ENCODE measurements at places on chromosomes 16 and 17.

GRCh38 chr16:17339764-17340541 is 130.8 kb downstream of the XYLT1 start:
- no peak for DNase-seq

DNA sequence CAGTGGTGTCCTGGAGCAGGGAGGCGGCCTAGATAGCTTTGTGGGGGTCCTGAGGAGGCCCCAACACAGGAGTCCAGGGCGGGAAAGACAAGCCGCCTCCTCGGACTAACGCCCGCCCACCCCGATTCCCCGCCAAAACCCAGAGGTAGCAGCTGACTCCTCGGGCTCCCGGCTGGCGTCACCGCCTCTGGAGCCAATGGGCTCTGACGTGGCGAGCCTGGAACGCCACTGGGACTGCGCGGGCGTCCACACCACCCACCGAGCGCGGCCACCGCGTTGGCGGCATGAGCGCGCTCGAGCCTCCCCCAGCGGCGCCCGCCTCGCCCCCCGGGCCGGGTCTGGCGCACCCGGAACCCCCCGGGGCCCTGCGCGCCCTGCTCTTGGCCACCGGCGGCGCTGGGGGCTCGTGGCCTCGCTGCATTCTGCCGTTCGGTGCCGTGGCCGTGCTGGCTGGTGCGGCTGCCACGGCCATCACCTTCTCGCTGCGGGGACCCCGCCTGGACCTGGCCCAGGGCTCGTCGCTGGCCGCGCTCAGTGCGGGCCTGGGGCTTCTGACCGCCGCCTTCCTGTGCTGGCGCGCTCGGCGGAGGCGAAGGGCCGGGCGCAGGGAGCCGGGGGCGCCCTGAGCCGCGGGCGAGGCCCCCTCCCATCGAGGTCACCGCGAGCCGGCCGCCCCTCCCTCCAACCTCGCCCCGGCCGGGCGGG is 3.4 kb upstream of the NTN3 start:
- peak; percentile 92 for DNase-seq

- no peak for DNase-seq
Observed at GRCh38 chr16:2157480-2158261, 2.1 kb downstream of the TRAF7 start.

GRCh38 chr17:34420254-34420766 is 57.3 kb upstream of the CCL1 start:
- DNase-seq = peak; percentile 74

GRCh38 chr16:83854420-83854819 is 44.5 kb upstream of the MLYCD start:
- DNase-seq = no peak

- DNase-seq = no peak
Observed at GRCh38 chr16:80080287-80080851, 460.4 kb upstream of the DYNLRB2 start.

DNA sequence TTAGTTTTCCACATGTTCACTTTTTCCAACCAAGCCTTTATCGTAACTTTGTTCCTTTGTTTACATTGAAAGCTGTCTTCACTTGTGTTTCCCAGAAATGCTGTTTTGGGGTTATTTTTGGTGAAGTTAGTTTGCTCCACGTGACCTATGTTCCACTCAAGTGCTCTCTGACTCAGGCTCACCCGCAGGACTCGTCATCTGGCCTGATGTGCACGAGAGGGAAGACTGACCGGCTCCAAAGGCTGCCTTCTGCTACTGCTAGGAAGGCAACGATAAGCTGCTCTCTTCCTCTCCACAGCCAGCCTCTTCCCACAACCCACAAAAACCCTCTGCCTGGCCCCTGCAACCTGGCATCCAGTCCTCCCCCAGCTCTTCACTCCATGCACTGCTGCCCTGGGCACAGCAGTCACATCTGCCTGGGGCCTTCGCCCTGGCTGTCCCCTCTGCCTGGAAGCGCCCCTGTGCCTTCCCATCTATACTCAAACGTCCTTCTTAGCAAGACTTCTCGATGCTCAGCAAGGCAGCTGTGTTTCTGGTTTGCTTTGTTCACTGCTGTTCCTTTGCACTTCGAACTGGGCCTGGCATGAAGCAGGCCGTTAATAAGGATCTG is 28.0 kb downstream of the ZCCHC14 start:
- peak; percentile 88 for DNase-seq

DNA sequence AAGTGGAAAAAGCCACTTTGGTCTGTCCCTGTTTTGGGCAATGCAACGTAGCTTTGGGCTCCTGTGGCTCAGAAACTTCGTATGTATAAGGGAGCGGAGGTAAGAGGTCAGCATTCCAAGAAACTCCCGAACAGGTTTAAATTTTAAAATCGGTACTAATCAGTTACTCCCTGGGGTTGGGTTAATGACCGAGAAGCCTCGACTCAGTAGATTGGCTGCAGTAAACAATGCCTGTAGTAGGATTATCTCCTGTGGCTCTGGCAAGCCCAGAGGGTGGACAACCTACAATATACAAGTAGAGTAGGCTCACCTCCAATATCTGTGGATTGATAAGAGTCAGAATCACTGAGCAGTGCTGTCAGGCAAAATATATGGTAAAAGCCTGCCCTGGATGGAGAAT is 1.6 kb upstream of the GNA13 start:
- no peak for DNase-seq
